Activated CD8-positive, alpha-beta T cell treated with anti-CD3 and anti-CD28 coated beads for 36 hours (primary cell): ENCODE measurements at places on chromosomes 1 and 21.

GRCh38 chr1:116574581-116575291 is 3.9 kb upstream of the CD58 start:
- no peak overlapping the region for H3K27ac ChIP-seq
- H3K27me3 ChIP-seq: peaks cover 9% of the 10 kb centered on the region
- peaks cover 5% of the 10 kb centered on the region for H3K36me3 ChIP-seq

GRCh38 chr1:46677339-46677738 is 5.7 kb downstream of the TEX38 start:
- peaks cover 35% of the 10 kb centered on the region for H3K4me1 ChIP-seq
- H3K4me3 ChIP-seq: no peak overlapping the region
- no peak for DNase-seq
- no peaks in the 10 kb centered on the region for H3K27me3 ChIP-seq
- peak overlapping the region; percentile 95 for H3K27ac ChIP-seq
- H3K36me3 ChIP-seq: peaks cover 44% of the 10 kb centered on the region

- H3K27ac ChIP-seq: no peak overlapping the region
- no peak overlapping the region for H3K4me3 ChIP-seq
- H3K4me1 ChIP-seq: no peaks in the 10 kb centered on the region
- no peak for DNase-seq
- H3K36me3 ChIP-seq: no peaks in the 10 kb centered on the region
Measured at GRCh38 chr1:82901118-82901517, 1097.8 kb downstream of the TTLL7 start.

- H3K4me1 ChIP-seq: no peaks in the 10 kb centered on the region
- no peak overlapping the region for H3K4me3 ChIP-seq
Measured at GRCh38 chr1:74430342-74430934, 82.0 kb downstream of the LRRC53 start.
